ENCODE measurements at places on chromosomes 6 and 20. TPM values are rescaled to one million over a fixed set of nuclear protein-coding genes. Genes with fewer than 3 reads are reported as not detected.
A peak's percentile ranks its signal among the peaks of the same experiment; 100 is the strongest.

DNA sequence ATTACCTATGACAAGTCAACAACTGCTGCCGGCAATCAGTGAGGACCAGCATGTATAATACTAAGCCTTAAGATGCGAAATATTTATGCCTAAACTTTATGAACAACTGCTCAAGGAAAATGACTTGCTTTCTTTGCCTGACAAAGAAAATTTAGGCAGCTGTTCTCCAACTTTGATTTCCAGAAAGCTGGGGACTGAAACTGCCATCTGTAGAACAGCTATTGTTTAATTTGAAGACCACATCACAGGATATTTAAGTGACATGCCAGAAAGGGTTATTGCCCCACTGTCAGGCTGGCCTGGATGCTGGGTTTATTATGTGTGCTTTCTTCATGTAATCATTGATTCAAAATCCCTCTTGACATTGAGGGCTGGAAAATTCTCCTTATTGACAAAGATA is 153.9 kb upstream of the ENPP5 start:
- DNase-seq = no peak

DNA sequence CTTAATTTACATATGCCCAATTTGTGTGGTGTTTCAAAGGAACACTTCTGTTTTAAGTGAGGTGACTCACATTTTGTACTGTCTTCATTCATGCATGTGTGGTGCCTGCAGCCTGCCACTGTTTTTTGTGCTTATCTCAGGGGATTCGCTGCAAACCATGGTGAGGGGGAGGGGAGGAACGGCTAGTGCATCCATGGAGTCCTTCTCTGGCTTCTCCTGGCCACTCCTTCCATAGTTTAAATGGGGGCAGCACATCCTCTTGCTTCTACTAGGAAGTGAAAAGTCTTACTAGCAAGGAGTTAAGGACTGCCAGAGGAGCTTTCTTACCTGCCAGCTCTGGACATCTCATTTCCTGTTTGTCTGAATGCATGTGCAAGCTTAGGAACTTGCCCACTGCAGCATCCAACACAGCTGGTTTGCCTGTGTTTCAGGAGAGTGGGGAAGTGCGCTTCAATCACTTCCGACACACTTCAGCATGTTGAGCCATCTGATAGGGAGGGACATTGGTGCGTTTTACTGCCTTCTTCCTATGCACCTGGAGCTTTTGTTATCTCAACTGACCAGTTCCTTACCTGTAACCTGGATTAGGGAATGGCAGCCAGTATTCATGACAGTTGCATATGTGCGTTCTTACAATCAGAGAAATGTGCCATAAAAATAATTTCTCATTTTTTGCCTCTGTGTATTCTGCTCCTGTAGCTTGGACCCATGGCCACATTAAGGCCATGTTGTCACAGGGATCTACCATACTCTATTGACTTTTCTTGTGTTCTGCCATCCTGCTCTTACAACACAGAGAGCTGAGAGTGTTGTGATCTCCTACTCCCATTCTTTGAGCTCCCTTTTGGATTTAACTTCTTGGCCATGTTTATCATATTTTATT is 211.3 kb downstream of the ARID1B start:
- DNase-seq = peak; percentile 35

GRCh38 chr6:163288915-163289314 is 125.6 kb upstream of the QKI start:
- DNase-seq = peak; percentile 58

SLC24A3 gene
- not detected for total RNA-seq

- peak; percentile 37 for DNase-seq
These were observed 16.9 kb downstream of the SEC23B start for GRCh38 chr20:18524646-18525045.

DNA sequence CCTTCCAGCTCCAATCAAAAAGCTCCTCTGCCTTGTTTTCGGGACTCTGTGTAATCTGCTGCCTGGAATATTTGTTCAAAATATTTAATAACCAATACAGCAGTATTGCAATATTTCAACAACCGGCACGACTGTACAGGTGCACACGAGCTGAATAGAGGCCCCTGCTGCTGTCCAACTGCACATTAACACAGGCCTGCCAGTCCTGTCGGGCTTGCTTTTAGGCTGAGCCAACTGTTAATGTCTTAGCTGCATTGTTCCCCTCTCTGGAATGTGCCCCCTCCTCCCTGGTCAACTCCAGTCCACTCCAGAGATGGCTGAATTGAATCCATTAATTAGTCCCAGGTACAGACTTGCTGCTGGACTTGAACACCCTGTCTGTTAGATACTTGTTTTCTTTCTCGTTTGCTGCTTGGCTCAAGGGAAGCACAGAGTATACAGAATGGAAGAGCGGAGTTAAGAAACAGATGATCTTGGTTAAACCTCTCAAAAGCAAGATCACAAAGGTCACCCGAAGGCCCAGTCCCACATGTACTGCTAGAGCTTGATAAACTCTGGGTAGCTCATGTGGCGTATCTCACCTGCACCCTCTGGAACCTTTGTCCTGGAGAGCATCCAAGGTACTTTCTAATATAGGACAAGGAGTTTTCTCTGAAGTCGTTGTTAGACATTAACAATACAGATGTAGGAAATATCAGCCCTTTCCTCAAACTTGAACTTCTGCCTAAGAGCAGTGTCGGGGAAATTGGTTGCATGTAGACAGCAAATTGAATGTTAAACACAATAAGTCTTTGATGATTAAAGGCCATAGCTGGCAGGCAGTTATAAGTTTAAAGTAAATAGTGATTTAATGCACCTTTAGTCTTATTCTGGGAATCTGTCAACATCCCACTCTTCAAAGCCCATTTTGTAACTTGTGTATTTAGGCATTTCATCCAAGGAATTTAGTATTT is 31.9 kb downstream of the SHLD1 start:
- DNase-seq = no peak

All from Daoy (cell line).